ENCODE measurements at places on chromosomes 7 and 10. TPM values are rescaled to one million over a fixed set of nuclear protein-coding genes. Genes with fewer than 3 reads are reported as not detected.

The CRYGN gene
- total RNA-seq: not detected

The CABCOCO1 gene
- total RNA-seq: not detected

The SFTPD gene
- not detected for total RNA-seq

The C10orf120 gene
- not detected for total RNA-seq

The FAM25C gene
- not detected for total RNA-seq

The ANK3 gene
- 0.51 TPM for total RNA-seq

The SRGN gene
- 218 TPM for total RNA-seq

The TMEM139 gene
- not detected for total RNA-seq

The PON2 gene
- 139 TPM for total RNA-seq

The OR6V1 gene
- not detected for total RNA-seq

The LGI1 gene
- not detected for total RNA-seq

The ATP6V1F gene
- 109 TPM for total RNA-seq

The CPN1 gene
- not detected for total RNA-seq

The FAM241B gene
- 0.39 TPM for total RNA-seq

The TMEM60 gene
- total RNA-seq: 11.9 TPM

The ATRNL1 gene
- total RNA-seq: 0.77 TPM

The CALML3 gene
- not detected for total RNA-seq

The SEMA4G gene
- total RNA-seq: 1.5 TPM

The FANK1 gene
- 1.0 TPM for total RNA-seq

The KNDC1 gene
- total RNA-seq: not detected

The PPP2R2D gene
- 34.6 TPM for total RNA-seq

The MUC3A gene
- total RNA-seq: 0.13 TPM

The RSPH10B2 gene
- 0.39 TPM for total RNA-seq

The CALCR gene
- total RNA-seq: not detected

The SPDYE6 gene
- total RNA-seq: not detected

The STAG3 gene
- total RNA-seq: 0.13 TPM

The ST8SIA6 gene
- total RNA-seq: 0.25 TPM

The PRSS37 gene
- total RNA-seq: not detected

The UCMA gene
- total RNA-seq: not detected

Measured in dermis microvascular lymphatic vessel endothelial cell (primary cell).